ENCODE measurements at places on chromosomes 1 and 21.

DNA sequence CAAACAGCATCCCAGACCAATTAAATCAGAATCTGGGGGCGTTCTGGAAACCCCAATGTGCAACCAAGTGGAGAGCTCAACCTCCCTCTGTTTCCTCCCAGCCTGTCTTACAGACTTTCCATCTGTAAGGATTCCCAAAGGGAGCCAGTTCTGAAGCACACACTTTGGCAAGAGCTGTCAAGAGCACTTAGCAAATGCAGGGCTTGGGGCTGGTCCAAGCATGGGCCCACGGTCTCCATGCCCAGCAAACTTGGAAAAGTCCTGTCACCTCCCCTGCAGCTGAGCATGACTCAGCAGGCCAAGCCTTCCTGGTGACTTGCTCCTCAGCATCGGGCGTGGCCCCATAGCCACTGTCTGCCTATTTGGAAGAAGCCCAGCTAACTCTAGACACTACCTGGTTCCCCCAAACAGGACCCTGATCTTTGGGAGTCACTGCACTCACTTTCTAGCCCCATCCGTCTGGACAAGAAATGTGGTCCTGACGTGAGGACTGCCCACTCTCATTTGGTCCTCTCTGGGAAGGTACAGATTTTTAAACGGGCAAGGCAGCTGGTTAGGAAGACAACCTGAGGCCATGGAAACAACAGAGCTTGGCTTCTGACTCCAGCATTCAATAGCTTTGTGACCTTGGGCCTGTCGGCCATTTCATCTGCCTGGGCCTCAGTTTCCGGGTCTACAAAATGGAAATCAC, 16.9 kb downstream of the SLC2A1 start:
- no peak for DNase-seq

GRCh38 chr1:55107101-55107500, 67.8 kb downstream of the PCSK9 start:
- DNase-seq = no peak

GRCh38 chr1:218459878-218460711, 115.0 kb downstream of the TGFB2 start:
- DNase-seq = peak; percentile 56

DNA sequence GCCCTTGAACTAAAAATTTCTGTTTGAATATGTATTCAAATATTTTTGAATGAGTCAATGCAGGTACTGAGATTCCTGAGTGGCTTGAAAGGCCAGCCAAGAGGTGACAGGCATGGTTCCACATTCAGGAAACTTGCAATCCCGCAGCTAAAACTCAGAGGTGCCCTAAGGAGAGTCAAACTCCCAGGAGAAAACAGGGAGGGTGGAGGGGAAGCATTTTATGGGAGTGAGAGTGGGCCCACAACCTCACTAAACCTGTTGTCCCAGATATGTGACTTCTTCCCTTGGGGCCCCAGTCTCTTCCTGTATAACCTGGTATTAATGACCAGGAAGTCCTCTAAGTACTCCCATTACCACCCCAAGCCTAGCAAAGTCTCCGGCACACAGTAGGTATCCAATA, 189.6 kb downstream of the PLPP3 start:
- DNase-seq = no peak

DNA sequence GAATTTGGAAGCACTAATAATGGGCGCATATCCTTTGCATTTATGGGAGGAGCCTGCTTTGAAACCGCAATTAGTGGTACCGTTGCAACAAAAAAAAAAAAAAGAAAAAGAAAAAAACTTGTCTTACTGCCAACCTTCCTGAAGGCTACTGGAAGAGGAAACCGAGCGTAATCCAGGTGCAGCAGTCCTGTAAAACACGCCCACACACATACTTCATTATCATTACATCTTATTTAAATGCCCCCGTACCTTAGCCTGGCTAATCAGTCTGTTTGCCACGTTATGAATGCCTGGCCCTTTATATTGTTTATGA, 686 bp upstream of the ZNF281 start:
- peak; percentile 38 for DNase-seq

DNA sequence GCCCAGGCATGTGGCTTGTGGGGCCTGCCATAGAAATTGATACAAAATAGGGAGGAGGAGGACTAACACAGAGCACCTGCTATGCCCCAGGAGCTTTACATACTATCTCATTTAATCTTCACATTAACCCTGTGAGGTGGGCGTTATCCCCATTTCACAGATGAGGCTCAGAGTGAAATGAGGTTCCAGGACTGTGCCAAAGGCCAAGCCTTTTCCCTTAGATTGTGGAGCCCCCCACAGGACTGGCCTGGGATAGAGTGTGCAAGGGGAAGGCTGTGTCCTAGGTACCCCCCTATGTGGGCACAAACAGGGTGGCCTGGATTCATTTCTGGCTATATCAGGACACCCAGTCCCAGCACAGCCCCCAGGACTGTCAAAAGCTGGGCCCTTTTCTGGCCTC, 2.2 kb upstream of the DDOST start:
- DNase-seq = peak; percentile 66

- peak; percentile 20 for DNase-seq
Observed at GRCh38 chr1:162381941-162382750, 618 bp downstream of the C1orf226 start.

DNA sequence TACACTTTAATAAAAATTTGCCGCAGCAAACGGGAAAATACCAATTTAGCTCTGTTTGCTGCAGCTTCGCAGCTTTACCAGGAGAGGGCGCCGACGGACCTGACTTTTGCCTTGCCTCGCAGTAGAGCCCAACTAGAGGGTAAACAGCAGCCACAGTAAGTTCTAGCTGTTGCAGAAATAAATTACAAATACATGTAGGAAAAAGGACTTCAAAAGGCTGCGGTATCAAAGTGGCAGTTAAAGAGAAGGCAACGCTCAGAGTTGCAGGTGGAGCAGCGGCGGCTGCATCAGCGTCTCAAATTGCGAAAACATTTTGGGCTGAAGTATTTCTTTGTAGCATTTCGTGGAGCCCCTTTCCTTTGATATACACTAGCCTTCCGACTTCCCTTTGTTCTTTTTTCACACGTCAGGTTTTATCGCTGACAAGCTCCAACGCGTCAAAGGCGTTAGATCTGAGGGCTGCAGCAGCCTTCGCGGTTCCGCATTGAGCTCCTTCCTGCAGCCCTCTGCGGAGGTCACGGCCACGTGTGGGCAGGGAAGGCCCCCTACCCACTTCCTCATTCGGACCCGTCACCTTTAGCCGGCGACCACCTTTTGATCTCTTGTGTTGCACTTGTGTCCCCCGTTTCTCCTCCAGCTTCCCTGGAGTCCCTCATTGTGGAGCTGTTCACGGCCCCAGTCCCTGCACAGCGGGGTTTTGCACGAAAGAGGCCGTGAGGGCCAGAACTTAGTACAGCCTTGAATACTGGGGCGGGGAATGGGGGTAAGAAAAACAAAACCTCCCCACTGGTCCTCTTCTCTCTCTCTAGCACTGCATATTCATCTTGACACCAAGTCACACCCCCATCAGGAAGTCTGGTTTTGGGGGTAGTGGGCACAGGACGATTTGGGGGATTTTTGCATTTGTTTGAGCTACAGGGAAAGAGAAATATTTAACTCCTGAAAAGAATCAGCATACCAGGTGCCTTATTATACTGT, 72.8 kb downstream of the S1PR1 start:
- peak; percentile 55 for DNase-seq

DNA sequence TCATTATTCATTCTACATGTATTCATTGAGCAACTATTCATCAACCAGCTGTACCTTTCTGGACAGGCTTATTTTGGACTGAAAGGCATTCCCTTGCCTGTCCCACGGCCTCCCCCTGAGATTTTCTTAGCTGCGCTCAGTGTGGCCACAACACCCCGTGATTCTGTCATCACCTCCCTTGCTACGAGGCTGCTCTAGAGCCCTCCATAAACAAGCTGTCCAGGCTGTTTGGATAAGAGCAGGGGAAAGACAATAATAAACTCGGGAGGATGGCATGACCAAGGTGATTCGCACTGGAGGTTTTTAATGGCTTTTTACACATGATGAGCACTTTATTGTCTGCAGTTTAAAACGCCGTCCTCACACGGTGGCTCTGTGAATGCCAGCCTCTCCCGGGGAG, 139.7 kb downstream of the ROR1 start:
- no peak for DNase-seq

DNA sequence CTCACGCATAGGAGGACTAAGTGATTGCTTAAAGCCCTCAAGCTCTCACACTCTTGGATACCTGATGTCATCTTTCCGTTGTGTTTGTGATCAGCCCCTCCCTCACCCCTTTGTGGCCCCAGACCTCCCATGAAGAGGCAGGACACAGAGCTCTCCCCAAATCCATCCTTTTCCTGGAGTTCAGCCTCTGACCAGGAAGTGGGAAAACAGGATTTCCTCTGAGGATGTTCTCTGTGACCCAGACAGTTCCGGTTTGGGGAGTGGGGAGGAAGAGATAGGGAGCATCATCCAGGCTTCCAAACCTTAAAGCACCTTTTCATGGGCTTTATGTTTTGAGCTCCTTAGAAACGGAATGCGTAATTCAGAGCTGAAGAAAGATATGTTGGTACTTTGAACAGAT, 11.9 kb upstream of the TAL1 start:
- peak; percentile 38 for DNase-seq

- DNase-seq = no peak
Observed at GRCh38 chr1:33424610-33425009, 6.3 kb downstream of the PHC2 start.

DNA sequence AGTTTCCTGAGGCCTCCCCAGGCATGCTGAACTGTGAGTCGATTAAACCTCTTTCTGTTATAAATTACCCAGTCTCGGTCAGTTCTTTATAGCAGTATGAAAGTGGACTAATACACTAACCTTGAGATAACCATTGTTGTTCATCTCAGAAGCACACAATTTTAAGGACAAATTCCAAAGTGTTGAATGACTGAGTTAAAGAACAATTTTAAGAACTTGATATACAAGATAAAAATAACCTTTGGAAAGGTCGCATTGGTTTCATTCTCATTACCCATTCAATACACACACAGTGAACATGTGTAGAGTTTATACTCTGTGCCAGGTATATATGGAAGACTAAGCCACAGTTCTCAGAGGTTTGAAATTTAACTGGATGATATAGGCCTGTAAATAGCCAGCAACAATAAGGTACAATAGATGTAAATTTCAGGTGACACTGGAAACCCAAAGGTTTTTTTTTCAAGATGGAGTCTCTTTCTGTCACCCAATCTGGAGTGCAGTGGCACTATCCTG, 19.1 kb upstream of the SRSF10 start:
- no peak for DNase-seq

DNA sequence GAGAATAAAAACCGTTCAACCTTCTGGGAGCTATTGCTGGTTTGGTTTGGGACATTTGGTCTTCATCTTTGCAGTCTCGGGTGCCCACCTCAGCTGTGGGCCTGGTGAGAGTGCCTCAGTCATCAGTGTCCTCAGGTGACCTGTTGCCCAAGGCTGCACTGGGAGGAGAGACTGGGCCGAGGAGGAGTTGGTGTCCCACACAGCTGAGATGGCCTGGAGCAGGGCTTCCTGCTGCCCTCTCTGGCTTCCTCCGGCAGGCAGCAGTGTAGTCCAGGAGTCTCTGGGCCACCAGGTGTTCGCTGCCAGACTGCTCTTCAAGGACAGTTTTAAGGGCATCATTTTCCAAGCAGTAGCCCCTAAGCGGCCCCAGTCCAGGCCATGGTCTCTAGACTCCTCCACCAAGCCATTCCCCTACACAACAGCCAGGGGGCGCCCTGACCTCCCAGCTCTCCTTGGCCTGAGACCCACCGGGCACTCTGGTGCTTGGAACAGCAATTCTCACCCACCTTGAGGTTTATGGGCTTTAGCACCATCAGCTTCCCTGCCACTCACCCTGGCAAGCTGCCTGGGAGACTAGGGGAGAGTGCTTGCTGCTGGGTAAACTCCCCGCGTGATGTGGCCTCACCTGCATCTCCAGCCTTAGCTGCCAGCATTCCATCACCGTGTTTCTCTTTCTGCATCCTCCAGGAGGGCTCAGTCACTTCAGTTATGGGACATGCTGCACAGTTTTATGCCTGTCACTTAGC, 9.1 kb upstream of the SYTL1 start:
- DNase-seq = peak; percentile 96

DNA sequence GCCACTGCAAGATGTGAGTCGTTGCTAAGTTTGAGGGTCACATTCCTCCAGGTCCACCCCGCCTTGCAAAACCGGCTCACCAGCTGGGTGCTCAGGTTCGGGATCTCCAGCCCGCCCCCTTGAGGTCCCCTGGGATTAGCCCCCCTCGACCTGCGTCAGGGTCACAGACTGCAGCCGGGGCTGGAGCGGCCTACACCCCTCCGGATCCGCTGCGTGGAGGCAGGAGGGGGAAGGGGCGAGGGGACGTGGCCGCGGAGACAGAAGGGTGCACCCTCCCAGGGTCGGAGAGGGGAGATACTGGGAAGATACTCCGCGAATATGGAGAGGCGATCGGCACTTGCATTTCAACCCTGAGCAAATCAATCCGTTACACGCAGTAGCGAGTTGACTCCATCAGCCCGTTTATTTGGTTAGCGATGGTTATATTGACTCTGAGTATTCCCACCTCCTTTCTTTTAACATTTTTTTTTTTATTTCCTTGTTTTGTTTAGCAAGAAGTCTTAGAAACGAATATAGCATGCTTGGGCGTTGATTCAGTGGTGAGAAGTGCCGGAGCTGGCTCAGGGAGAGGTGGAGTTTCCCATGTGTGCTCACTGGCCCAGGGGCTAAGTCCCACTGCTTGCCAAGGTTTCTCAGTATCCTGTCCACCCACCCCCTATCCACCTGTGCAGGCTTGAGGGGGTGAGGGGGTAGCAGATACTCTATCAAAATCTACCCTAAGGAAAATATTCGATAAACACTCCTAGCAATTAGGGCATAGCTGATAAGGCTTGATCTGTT, 997 bp downstream of the IFNAR2 start:
- DNase-seq = peak; percentile 89

DNA sequence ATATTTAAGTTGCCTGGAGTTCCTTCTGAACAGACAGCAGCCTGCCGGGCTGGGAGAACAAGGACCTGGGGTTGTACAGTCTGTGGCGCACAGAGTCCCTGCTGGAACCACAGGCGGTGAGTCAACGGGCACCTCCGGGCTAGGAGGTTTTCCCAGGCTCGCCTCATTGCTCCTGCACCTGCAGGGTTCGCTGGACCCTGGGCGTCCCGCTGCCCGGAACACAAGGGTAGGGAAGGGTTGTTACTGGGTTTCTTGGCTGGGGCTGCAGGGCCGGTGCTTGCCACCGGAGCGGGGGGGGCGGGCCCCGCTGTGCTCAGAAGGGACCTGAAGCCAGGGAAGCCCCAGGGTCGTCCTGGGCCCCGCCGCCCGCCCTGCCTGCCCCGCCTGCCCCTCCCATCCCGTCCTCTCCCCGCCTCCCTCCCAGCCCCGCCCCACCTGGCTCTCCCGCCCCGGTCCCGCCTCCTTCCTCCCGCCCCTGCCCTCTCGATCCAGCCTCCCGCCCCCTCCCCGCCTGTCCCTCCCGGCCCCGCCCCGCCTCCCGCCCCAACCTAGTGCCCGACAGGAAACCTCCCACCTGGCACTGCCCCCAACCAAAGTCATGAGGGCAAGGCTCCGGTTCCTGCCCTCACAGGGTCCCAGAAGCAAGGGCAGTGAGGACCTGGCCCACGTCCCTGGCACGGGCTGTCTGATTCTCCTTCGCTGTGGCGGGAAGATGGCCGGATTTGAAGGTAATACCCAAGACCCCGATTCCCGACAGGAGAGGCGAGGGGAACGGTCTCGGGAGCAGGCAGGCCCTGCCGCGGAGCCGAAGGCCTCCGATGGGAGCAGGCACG, 6.8 kb downstream of the JMJD4 start:
- peak; percentile 99 for DNase-seq
